ENCODE measurements at places on chromosomes 5 and 9.

DNA sequence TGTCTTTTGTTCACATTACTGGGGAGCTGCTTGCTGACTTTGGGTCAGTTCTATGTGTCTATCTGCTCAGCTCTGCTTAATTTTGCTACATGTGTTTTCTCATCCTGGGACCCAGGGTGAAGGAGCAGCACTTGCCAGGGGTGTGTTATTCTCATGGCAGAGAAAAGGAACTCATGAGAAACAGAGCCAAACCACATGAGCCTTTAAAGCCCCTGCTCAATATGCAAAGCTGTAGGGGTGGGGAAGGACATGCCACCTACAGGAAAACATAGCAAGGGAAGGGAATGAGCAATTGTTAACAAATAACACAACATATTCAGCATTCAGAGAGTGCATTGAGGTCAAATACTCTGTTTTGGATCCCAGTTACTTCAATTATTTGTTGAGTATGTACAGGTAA lies 290.9 kb downstream of the CDK5RAP2 start:
- DNase-seq, result no peak

DNA sequence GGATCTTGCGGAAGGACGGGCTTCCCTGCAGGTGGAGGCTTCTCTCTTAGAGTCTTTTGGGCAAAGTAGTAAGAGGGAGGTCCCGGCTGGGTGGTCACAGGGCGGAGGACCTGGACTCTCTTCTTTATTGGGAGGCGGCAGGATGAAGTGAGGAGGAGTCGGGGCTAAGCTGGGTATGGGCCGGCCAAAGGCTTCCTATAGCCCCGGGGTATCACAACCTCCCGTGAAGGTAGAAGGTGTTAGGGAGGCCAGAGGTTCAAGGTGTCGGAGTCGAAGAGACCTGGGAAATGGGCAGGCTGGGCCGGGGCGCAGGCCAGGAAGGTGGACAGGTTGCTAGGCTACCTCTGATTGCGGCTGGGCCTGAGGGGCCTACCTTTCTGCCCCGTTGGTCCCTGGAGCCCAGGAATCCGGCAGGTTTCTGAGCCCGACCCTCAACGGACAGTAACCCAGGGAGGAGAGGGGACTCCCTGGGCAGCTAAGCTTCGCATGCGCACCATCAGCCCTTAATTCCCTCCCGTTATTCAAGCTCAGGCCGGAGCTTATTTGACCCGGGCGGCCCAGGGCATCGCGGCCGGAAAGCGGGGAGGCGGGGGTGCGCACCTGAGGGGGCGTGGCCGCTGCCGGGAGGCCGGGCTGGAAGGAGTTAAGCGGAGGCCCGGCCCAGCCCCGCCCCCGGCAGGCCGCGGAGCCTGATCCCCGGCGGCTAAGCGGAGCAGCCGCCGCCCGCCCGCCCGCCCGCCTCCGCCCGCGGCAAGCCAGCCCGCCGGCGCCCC lies at the start of gene TESK1:
TSS of gene TESK1 (plus strand) at position 685 of the 773 bp plus-strand sequence. CDS start 358 bp downstream, outside the sequence.
- peak; percentile 87 for DNase-seq

- no peak for DNase-seq
Observed at GRCh38 chr9:129384491-129385210, 206.6 kb upstream of the IER5L start.

GRCh38 chr9:94630833-94631232 lies 8.5 kb downstream of the FBP1 start:
- DNase-seq, result no peak

DNA sequence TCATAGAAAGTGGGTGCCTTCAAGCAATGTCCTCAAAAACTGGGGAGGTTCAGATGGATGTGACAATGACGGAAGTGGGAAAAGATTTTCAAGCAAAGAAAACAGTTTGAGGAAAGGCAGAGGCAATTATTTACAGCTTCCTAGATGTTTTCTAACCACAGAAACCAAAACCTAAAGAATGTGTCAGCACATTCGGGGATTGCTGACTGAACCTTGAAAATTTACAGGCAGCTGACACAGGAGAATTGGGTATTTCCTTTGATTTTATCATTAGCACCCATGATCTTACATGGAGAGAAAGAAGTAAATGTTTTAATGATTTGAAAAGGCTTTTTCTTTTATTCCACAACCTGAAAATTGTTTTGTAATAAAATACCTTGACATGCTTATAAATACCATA lies 369.0 kb downstream of the ACTL7B start:
- DNase-seq, result peak; percentile 65

DNA sequence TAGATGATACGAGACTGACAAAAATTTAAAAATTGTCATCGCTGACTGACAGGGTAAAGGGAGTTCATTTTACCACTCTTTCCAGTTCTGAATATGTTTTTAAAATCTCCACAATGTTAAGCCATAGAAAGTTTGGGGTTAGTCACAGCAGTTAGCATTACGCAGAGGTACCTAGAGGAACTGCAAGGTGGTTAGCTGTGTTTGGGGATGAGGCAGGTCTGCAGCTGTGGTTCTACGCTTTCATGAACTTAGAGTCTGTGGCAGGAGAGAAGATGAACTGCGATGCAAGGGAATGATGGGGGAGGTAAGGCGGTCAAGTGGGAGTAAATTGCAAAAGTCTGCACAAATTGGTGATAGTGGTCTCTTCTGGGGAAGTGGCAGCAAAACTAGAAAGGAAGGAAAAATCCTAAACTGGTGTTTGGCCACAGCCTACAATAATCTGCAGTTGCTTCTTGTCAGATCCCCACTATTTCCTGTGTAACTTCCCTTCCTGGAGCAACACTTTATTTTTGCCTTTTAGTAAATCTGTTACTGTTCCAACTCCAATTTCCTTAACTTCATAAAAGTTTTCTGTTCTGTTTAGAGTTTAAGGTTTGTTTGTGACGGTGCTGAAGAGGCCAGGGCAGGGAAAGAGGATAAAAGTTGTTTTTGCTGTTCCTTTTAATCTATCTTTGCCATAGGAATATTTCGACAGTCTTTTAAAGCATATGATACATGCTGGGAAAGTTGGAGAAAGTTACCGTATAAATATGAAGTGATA lies 38.6 kb upstream of the SNX2 start:
- DNase-seq, result no peak

GRCh38 chr5:119031011-119031886 lies 39.6 kb upstream of the DMXL1 start:
- no peak for DNase-seq

GRCh38 chr9:134976403-134976802 lies 58.7 kb upstream of the FCN1 start:
- DNase-seq, result no peak

DNA sequence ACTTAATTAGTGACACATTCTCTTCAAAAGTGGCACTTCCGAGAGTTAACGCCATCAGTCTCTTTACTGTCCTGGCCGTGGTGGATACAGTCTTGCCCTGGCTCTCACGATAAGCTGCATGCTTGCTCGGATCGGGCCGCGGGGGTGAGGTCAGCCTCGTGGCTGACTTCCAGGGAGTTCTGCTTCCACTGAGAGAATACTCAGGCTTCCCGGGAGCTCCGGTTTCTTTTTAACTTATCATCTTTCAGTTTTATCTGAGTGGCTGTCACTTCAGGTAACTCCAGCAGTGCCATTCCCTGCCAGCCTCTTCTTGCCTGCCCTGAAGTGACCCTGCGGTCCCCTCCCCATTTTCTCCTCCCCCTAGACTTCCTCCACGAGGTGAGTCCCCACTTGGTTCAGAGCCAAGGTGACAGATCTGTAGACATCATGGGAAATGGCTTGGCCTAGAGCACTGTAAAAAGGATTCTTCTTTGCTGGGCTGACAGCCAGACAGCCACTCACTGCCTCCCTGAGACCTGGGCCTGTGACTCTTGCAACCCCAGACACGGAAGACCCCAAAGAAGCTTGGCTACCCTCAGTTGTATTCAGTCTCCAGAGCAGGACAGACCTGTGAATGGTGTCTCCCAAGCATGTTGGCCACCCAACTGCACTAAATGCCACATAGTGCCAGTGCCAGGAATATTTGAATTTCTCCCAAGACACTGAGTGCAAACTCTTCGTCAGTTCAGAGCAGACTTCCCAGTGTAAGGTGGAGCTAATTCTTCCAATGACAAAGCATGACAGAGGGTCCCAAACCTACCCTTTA lies 95.1 kb downstream of the DAPK1 start:
- DNase-seq, result no peak

DNA sequence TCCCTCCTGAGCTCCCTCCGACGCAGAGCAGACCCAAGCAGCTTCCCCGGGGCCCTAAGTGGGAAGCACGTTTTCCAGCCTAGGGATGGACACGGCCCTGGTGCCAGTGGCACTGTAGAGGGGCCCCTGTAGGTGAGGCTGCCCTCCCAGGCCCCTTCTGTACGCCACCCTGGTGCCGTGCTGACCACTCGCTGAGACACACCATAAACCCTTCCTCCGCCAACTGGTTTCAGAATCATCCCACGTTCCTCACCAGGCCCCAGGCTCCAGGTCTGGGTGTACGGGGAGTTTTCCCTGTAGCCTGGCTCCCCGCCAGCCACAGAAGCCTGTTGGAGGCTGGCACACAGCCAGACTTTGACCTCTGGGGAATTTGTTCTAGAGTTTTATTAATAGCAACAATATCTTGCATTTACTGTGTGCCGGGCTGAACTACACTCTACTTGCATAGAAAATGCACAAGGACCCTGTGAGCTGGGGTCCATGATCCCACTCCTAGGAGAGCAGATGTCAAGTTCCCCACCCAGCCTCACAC lies 18.2 kb upstream of the WDR38 start:
- no peak for DNase-seq

DNA sequence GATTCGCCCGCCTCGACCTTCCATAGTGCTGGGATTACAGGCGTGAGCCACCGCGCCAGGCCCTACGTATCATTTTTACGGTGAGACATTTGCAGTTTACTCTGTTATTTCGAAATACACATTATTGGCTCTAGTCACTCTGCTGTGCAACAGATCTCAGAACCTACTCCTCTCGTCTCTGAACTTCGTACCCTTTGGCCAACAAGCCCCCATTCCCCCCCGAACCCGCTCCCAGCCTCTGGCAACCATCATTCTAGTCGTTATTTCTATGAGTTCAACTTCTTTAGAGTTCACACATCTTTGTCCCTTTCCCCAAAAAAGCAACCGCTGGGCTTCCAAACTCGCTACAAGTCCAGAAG lies 735 bp downstream of the PTGR1 start:
- DNase-seq, result peak; percentile 43

GRCh38 chr9:113935677-113936380 lies 59.7 kb downstream of the ZNF618 start:
- DNase-seq, result no peak

- DNase-seq, result peak; percentile 1
Observed at GRCh38 chr5:127471211-127471610, 46.2 kb upstream of the PRRC1 start.

DNA sequence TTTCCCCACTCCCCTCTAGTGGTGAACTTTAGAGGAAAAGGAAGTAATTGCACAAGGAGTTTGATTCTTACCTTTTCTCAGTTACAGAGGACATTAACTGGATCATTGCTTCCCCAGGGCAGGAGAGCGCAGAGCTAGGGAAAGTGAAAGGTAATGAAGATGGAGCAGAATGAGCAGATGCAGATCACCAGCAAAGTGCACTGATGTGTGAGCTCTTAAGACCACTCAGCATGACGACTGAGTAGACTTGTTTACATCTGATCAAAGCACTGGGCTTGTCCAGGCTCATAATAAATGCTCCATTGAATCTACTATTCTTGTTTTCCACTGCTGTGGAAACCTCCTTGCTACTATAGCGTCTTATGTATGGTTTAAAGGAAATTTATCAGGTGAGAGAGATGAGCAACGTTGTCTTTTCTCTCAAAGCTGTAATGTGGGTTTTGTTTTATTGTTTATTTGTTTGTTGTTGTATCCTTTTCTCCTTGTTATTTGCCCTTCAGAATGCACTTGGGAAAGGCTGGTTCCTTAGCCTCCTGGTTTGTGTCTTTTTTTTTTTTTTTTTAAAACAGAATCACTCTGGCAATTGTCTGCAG lies 25.3 kb downstream of the SLC22A5 start:
- DNase-seq, result no peak

- DNase-seq, result no peak
Observed at GRCh38 chr5:14284392-14285148, 141.4 kb downstream of the TRIO start.

DNA sequence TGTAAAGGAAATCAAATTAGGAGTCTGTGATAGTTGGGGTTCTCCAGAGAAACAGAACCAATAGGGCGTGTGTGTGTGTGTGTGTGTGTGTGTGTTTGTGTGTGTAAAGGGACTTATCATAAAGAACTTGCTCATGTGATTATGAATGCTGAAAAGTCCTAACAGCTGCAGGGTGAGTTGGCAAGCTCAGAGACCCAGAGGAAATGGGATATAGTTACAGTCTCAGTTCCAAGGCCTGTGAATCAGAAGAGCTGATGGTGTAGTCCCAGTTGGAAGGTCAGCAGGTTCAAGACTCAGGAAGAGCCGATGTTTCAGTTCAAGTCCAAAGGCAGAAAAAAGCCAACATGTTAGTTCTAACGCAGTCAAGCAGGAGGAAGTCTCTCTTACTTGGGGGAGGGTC lies 214.2 kb downstream of the ELAVL2 start:
- DNase-seq, result no peak

GRCh38 chr5:169440107-169440705 lies 139.3 kb upstream of the SLIT3 start:
- DNase-seq, result no peak

DNA sequence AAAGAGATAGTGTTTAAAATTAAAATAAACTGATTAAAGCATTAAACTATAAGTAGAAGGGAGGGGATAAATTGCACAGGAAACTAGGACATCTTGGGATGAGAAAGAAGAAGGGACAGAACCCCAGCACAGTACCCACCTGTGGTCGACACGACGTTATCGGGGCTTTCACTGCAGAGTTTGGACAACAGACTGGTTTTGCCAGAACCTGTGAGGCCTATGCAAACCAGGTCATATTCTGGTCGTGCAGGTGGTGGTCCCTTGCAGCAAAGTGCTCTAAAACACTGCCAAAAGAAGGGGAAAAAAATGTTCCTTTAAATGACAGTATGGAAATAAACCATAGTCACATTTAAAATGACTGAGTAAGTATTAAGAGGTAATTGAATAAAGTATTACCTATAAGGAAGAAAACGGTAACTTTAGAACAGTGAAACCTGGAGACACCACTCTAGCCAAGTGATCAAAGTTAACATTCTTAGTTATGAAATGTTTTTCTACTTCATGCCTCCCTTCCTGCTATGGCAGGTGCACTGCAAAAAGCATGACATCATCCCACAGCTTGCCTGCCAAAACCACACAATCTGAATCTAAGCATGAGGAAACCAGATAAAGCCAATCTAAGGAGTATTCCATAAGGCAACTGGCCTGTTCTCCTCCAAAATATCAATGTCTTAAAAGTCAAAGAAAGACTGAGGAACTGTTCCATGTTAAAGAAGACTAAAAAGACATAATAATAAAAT lies 138.6 kb downstream of the ARL15 start:
- no peak for DNase-seq

DNA sequence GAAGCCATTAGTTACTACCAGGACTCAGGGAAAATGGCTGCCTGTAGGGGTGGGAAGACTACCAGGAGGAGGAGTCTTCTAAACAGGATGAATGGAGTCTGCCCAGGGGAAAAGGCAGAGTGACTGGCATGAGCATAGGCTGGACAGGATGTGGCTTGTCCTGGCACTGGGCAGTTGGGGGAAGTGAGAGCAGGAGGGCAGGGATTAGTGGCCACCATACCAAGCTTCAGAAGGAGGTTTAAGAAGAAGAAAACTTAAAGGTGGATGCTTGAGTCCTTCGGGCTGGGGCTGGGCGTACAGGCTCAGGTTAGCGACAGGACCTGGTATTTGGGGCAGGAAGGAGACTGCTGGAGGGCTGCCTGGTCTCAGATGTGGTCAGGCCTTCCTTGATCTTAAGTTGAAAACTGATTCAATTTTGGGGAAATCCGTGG lies 5.0 kb upstream of the NSD1 start:
- peak; percentile 48 for DNase-seq

- no peak for DNase-seq
Observed at GRCh38 chr9:121098567-121099198, 23.9 kb downstream of the CNTRL start.

GRCh38 chr9:133066181-133066983 lies 4.6 kb downstream of the CEL start:
- DNase-seq, result no peak

GRCh38 chr9:136644593-136645351 lies 17.9 kb upstream of the EGFL7 start:
- peak; percentile 96 for DNase-seq

All from suppressor macrophage treated with lipopolysaccharide for 1 hour (primary cell).